Fibroblast of lung (primary cell): ENCODE measurements at places on chromosomes 3 and 15.

- DNase-seq = peak; percentile 31
These were observed 2.5 kb downstream of the RCCD1 start for GRCh38 chr15:90957031-90957790.

GRCh38 chr3:68373727-68374126 is 558.6 kb downstream of the TAFA4 start:
- DNase-seq = no peak

DNA sequence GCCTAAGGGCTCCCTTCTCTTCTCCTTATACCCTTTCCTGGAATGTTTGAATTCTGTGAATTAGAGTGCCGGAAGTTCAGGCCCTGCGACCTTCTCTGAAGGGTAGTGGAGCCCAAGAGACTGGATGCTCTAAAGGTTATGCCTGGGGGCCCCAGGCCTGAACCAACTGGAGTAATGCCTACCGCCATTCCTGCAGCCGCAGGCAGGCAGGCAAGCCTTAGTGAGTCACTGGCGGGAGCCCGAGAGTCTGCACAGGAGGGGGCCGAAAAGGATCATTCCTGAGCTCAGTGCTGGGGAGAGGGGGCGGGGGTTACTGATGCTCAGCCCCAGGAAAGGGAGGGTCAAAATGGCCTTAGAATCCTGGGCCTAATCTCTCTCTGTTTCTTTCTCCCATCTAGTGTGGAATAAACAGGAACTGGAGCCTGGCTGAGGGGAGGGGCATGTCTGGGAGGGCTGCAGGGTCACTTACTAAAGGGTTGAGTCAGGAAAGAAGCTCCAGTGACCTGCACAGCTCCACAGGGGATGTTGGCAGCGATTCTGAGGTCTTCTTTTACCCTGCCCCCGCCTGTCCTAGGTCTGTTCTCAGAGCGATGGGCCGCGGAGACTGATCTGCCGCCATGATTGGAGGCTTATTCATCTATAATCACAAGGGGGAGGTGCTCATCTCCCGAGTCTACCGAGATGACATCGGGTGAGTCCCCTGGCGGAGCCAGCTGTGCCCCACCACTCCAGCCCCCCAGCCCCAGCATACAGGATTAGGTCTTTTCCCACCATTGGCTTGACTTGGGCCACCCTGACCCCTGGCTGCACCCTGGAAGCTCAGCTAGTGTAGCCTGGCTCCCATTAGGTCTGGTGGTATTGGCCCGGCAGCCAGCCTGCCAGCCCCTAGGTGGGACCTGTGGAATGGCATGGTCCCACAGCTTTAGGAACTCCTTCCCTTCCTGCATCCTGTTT is 2.0 kb downstream of the AP2M1 start:
- peak; percentile 93 for DNase-seq

DNA sequence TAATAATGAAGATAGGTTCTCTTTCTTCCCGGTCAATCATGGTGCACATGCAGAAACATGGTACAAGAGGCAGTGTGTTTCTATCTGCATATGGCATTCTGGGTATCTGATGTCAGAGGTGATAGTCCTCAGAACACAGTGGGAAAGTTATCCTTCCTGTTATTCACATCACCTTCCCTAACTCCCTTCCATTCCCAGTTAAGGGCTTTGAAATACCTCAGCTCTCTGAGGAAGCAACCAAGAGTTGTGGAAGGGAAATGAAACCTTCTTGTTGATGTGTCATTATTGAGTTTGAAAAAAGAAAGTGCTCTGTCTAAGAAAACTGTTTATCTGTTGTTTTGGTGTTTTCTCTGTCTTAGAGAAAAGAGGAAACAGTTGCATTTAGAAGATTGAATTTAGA is 21.9 kb upstream of the P2RY13 start:
- DNase-seq = no peak
